Esophagus squamous epithelium (tissue), 5 donors: ENCODE measurements at places on chromosomes 5 and 9.

GRCh38 chr5:142439207-142439860 is 114.5 kb upstream of the SPRY4 start:
- no peak for DNase-seq

GRCh38 chr5:56608217-56608925 is 207.0 kb upstream of the MAP3K1 start:
- DNase-seq, result no peak

DNA sequence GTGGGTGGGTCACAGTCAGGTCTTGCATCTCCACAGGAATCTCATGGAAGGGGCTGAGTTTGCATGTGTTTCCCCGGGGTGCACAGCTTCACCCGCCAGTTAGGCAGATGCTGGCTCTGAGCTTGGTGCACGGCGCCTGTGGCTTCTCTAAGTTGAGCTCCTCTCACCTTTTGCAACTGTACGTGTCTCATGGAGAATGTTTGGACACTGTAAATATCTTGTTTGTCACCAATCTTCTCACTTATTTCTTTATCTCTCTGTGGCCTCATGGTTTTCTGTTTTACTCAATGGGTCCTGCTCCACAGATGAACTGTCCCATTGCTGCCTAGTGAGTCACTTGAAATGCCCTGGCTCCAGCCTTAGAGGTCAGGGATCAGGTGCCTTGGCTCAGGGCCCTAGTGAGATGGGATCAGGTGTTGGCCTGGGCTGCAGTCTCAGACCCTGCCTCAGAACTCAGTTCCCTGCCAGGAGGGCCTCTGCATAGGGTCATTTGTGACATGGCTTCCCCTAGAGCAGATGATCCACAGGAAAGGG is 61.6 kb downstream of the WNK2 start:
- no peak for DNase-seq

DNA sequence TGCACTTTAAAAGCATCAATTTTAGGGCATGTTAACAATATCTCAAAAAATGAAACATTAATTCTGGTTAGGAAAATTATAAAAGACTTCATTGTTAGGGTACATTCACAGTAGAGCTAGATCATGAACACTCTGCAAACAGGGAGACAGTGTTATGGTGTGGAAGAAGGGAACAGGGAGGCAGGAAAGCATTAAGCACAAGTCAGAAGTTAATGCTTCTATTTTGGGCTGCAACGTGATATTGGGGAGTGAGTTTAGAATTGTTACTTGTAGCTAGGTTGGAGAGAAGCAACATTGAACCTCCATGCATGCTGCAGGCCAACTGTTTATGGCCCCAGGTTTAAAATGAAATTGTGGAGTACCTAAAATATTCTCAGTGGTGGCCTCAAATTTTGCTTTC is 278.1 kb upstream of the NMUR2 start:
- no peak for DNase-seq

GRCh38 chr9:19490269-19490668 is 81.5 kb downstream of the ACER2 start:
- DNase-seq, result no peak

DNA sequence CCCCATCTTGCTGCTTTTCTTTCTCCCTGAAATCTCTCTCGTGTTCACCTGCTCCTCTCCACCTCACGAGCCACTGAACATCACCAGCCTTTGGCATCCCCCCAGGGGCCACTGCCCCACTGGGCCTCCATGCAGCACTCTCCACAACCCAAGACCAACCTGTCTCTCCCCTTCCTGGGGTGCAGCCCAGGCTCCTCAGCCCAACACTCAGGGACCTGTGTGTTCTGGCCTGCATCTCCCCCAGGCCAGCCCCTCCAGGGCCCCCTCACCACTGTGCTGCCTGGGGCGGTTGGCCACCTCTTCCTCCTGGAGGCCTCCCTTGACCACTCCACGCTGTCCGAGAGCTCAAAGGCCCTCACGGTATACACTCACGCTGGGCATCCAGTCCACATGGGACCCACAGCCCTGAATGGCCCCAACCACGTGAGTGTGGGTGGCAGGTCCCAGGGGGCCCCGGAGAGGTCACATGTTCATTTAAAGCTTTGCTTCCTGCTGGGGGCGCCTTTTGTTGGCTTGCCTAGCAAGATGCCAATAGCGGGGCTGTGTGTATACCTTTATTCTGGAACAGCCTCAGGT is 453 bp upstream of the DOK3 start:
- no peak for DNase-seq

DNA sequence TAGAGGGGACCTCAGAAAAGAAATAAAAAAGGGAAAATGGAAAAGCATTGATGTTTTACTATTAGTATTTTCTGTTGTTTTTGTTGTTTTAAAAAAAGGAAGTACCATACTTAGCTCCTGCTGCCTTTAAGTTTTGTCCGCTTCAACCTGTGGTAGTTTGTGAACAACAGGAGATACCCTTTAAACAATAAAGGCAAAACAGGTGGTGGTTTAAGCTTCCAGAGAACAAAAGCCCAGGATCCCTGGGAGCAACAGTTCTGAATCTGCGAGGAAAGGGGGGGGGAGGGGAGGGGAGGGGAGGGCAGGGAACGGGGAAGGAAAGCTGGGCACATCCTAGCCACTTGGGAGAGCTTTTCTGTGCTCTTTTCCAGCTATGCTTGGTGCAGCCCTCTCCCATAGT is 2.1 kb upstream of the PSIP1 start:
- DNase-seq, result no peak

- DNase-seq, result no peak
Observed at GRCh38 chr5:154949781-154950180, 8.9 kb downstream of the MRPL22 start.

DNA sequence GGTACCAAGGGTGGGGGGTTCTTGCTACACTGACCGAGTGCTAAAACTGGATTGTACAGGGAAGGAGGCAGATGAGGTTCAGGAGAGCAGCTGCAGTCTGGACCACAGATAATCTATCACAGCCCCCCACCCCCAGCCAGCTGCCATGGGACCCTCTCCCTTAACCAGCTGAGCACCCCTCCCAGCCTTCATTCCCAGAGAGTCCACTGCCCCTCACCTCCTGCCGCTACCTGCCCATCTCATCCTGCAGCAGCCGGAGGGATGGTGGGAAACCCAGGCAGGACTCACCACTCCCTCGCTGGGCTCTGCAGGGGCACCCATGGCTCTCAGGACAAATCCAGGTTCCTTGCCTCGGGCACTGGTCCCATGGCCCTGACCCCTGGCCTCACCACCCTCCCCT is 66.7 kb downstream of the MRPL36 start:
- no peak for DNase-seq

DNA sequence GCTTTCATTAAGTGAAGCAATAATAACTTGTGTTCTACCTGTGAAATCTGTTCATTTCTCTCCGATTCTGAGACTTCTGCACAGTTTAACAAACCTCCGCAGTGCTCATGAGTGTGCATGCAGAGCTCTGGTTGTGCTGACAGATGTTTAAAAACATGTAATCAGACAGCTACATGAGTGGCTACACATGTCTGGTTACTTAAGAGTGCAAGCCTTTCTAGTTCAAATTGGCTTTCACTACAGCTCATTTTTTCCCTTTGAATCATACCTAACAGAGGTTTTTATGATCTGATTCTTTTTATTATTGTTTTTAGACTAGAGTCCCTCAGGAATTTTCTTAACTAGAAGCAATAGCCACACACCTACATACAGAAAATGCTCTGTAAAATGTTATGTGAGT is 310.2 kb downstream of the ARRDC3 start:
- no peak for DNase-seq
